Amygdala (tissue), 56 donors: ENCODE measurements at places on chromosomes 2 and 18.
A peak's percentile ranks its signal among the peaks of the same experiment; 100 is the strongest.

- DNase-seq = no peak
Measured at GRCh38 chr2:144166743-144167142, 353.2 kb downstream of the ZEB2 start.

- no peak for DNase-seq
Measured at GRCh38 chr2:44543773-44544725, 182.3 kb downstream of the CAMKMT start.

DNA sequence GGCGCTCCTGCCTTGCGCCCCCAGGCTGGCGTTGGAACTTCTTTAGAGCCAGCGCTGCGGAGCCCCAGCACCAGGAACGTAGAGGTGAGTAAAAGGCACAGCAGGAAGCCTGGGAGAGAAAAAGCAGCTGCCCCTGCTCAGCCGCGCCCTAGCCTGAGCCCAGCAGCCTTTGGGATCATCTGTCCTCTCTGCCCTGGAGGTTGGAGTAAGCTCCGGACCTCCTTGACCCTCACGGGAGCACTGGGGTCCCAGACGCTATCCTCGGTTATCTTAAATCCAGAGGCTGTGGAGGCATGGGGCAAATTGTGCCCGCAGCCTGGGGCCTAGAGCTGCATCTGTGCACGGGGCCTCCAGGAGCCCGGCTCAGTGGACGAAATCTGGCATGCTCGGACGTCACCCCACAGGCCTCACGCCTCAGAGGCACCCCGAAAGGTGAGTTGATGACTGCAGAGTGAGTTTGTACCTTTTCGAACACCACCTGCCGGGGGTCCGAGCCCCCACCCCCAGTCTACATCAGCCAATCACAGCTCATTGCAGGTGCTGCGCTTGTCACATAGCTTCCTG lies 1.6 kb upstream of the SLC66A2 start:
- DNase-seq = no peak

GRCh38 chr2:174247474-174248186 lies 702 bp downstream of the OLA1 start:
- DNase-seq = peak; percentile 59

- no peak for DNase-seq
Measured at GRCh38 chr2:74406035-74406434, 15.4 kb downstream of the C2orf81 start.

DNA sequence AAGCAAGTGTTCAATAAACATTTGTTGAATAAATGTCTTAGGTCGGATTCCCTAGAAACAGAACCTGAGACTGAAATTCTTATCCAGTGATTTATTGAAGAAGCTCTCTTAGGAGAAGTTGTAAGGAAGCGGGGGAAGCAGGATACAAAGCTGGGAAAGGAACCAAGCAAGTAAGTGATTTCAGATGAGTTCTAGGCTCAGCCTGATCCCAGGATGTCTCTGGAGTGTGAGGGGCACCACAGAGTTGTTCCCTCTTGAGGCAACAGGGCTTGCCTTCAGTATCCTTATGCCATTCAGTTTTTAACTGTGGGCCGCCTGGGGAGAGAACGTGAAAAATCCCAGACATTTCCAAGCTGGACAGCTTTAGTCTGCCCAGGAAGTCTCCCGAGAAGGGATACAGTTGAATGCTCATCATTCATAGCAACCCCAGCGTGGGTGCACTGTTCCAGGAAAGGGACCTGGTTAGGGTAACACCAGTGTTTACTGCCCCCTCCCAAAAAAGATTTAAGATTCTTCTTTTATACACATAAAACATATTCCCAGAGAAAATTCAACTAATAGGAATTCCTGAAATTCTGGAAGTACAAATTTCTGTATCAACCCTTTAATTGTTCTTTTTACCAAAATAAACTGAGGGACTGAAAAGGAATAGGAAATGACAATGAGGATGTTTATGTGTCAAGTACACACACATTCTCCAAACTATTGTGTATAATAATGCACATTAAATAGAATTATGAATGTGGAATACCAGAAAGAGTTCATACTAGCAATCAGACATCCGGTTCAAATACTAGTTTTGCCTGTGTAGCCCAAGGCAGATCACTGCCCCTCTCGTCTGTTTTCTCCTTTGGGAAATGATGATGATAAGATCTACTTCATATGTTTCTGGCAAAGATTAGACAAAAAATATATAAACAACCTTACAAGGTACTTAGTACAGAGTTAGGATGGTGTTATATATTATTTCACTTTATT lies 592.1 kb upstream of the CDH2 start:
- no peak for DNase-seq

DNA sequence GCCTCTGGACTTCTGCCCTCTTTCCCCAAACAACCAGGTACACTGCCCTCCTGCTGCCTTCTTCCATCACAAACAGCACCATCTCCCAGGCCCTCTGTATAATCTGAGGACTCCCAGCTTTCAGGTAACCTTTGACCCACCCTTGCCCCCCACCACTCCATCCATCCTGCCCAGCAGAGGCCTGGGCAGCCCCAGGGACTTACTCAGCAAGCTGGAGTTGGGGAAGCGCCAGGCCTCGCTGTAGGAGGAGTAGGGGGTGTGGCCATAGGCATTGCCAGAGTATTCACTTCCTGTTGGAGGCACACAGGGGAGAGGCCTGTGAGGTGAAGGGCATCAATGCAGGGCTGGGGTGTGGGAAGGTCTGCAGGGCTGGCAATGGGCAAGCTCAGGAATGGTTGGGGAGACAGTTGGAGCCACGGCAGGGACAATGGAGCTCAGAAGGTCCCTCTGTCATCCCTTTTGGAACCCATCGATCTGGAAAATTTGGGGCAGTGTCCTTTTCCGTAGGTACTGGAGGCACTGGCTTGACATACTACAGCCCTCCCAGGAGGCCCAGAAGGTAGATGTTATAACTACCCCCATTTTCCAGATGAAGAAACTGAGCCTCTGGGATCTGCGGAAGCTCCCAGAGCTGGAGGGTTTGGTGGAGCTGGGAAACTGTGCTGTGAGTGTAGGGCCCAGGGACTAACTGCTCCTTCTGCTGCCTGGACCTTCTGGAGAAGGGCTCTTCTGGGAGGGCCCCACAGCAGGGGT lies 46.3 kb downstream of the PSD4 start:
- no peak for DNase-seq

GRCh38 chr18:51541230-51541629 lies 343.7 kb upstream of the MEX3C start:
- no peak for DNase-seq

GRCh38 chr2:226137201-226137811 lies 662.3 kb downstream of the IRS1 start:
- no peak for DNase-seq

GRCh38 chr18:59945544-59945943 lies 45.7 kb downstream of the PMAIP1 start:
- no peak for DNase-seq

DNA sequence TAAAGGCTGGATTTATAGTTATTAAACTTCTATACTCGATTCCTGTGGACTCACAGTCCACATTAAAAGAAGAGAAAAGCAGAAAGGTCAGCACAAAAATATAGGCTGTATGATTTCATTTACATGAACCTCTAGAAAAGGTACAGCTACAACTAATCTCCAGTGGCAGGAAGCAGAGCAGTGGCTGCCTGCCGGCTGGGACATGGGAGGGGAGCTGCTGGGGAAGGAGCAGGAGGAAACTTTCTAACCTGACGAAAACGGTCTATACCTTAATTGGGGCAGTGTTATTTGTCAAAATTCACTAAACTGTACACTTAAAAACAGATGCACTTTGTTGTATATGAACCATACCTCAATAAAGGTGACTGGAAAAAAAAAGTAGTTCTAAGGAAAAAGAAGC lies 26.7 kb downstream of the KCTD1 start:
- no peak for DNase-seq
